T-helper 9 cell (primary cell): ENCODE measurements at places on chromosomes 5 and 9.

- DNase-seq, result no peak
Measured at GRCh38 chr5:55564721-55565120, 30.0 kb upstream of the PLPP1 start.

GRCh38 chr5:172859966-172860365 is 25.9 kb downstream of the ERGIC1 start:
- DNase-seq, result no peak

GRCh38 chr5:159163701-159164046 is 45.7 kb downstream of the RNF145 start:
- no peak for DNase-seq

DNA sequence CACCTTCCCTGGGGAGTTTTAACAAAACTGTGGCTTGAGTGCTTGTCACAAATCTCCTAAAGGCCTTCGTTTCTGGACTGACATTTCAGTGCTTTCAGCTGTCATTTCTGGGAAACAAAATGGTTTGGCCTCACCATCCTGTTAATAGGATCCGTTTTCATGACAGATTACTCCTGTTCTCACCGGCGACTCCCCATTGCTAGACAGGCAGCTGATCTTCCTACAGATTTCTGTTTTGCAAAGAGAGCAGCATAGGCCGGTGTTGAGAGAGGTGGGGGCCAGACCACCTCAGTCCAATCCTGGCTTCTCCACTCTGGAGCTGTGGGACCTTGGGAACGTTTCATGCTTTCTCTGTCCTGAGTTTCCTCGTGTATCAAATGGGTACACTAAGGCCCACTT is 75.5 kb upstream of the OTULINL start:
- no peak for DNase-seq
